BE2C (cell line): ENCODE measurements at places on chromosomes 12 and 14.

DNA sequence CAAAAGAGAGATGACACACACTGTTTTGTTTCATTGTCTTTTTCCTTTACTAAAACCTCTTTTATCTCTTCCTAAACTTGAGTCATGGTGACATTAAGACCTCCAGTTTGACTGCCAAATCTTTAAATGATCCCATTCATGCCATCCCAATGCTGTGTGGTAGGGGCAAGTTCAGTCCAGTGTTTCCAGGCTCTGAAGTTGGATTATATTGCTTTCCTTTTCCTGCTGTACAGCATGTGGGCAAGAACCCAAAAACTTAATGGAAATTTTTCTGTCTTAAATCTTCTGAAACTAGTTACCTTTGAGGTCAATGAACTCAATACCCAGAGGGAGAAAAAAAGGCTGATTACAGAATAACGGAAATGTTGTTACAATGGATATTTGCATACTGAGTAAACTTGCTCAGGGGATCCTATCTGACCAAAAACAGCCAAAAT lies 187.1 kb upstream of the FAR2 start:
- no peak for DNase-seq

DNA sequence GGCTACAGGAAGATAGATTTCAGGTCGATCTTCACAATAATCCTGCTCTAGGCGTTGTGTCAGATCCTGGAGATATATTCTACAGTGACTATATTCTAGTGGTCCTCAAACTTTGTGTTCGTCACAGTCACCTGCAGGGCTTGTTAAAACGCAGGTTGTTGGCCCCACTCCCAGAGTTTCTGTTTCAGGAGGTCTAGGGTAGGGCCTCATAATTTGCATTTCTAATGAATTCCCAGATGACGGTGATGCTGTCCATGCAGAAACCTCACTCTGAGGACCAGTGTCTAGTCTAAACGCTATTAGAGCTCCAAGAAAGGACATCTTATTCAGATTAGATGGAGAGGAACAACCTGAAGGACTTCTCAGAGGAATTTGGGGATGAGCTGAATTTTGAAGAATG lies 13.2 kb upstream of the SLC6A13 start:
- no peak for DNase-seq

DNA sequence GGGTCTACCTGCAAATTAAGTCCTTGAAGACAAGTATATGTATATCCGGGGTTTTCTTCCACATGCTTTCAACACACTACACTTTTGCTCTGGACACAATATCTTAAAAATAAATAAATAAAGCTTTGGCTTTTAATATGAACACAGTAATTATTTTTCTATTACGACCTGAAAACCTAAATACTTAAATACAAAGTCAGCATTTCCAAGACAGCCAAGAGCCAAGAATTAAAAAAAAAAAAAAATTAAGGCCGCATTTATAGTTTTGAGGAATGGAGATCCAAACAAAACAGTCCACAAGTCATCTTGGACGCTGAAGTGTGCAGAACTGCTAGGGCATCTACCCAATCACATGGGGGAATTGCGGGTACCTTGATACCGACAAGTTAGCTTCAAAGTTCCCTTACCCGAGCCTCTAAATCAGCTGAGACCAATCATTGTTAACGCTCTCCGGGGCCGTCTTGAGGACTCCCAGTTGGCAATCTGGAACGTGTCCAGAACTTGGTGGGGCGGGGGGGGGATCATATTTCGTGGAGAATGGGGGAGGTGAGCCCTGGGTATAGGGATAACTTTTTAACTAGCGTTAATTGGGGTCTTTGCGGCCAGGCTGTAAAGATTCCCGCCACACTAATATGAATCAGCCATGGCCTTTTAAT lies 731 bp upstream of the PCNX4 start:
- peak; percentile 14 for DNase-seq

DNA sequence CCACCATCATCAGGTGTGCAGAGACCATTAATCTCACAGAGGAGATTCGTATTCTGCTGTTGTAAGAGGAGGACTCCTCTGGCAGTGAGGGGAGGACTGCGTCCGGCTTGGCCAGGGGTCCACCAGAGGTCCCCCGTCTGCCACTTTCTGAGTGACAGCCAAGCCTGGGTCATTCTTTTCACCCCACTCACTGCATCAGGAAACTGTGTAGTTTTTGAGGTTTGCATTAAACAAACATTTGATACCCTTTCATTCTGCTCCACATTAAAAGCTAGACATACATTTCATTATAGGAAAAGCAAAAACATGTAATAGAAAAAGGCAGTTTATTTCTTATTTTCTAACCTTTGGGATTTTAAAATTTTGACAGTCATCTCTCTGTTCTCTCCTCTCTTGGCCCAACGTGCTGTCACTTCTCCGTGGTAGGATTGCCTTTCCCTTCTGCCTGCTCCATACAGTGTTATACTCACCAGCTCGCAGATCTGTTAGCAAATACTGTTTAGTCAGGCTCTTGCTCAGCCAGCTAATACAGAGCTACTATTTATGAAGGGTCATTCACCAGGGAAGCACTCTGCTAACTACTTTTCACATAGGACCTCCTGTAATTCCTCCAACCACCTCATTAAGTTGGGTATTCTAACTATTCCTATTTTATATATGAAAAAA lies 99.3 kb downstream of the PELI2 start:
- DNase-seq, result no peak

- DNase-seq, result no peak
Measured at GRCh38 chr12:103348935-103349334, 146.8 kb downstream of the C12orf42 start.

DNA sequence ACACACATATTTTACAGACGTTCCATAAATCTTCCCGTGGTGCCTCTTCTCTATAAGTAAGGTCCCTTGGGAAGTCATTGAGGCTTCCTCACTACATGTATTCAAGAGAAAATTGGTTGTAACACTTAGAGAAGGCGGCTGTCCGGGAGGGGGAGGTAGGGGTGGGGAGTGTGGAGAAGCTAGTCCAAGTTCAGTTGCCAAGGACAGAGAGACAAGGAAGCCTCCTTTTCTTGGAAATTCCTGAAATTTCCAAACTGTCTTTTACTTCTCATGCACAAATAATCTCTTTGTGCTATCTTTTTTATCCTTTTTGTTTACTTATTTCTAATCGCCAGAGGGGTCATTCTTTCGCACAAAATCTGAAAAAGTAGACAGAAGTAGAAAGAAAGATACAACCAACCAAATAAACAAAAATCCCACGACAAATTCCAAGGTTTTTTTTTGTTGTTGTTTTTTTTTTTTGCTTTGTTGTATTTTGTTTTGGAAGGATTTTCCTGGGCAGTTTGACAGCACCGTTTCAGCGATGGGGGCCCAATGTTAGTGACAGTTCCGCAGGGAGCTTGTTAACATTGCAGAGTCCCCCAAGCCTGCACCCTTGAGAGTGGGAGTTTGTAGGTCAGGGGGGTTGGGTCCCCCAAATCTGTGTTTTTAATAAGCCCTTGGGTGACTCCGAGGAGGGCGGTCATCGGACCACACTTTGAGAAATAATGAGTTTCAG lies 45.2 kb downstream of the MAP1LC3B2 start:
- no peak for DNase-seq

DNA sequence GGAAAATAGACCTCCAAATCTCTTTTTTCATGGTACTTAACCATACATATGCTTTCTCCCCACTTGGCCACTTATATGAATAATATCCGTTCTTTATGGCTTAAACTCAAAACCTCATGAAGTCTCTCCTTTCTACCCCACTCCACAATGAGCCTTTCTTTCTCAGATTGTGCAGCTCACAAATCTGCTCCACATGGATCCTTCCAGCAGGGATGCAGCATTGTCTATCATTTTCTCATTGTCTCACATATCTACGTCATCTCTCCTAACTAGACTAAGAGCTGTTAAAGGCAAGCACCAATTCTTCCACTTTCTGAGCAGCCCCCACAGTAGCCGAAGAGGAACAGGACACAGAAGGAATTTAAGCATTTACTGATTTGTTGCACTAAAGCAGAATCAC lies 106.4 kb downstream of the HECTD4 start:
- no peak for DNase-seq

DNA sequence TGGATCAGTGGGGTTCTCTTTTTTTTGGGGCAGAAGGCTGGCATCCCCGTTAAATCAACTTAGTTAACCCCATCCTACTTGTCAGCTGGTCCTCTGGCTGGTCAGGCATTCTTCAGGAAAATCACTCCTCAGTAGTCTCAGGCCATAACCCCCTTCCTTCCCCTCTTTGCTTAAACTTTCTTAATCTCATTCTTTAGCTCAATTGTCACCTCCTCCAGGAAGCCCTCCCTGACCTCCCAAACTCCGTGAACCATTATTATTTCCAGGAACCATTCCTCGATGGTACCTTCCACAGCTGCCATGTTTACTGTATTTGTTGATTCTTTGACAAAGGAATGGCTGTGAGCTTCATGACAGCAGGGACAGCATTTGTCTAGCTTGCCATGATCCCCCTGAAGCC lies 72.5 kb upstream of the FBXO21 start:
- no peak for DNase-seq

GRCh38 chr14:52025310-52025709 lies 36.0 kb downstream of the RTRAF start:
- DNase-seq, result no peak

DNA sequence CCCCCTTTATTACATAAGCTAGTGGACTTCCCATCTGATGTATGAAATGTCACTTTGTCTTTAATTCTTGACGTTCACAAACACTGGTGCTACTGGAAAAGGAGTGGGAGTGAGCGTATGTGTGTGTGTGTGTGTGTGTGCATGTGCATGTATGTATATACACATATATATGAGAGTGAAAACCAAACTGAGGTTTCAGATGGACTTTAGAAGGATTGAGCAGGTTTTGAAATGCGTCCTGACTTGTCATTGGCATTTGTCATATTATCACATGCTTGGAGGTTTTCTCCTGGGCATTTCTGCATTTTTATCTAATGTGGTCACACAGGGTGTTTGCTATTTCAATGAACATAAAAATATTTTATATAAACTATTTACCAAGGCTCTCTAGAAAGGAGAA lies 1085.9 kb downstream of the BCL11B start:
- DNase-seq, result no peak

DNA sequence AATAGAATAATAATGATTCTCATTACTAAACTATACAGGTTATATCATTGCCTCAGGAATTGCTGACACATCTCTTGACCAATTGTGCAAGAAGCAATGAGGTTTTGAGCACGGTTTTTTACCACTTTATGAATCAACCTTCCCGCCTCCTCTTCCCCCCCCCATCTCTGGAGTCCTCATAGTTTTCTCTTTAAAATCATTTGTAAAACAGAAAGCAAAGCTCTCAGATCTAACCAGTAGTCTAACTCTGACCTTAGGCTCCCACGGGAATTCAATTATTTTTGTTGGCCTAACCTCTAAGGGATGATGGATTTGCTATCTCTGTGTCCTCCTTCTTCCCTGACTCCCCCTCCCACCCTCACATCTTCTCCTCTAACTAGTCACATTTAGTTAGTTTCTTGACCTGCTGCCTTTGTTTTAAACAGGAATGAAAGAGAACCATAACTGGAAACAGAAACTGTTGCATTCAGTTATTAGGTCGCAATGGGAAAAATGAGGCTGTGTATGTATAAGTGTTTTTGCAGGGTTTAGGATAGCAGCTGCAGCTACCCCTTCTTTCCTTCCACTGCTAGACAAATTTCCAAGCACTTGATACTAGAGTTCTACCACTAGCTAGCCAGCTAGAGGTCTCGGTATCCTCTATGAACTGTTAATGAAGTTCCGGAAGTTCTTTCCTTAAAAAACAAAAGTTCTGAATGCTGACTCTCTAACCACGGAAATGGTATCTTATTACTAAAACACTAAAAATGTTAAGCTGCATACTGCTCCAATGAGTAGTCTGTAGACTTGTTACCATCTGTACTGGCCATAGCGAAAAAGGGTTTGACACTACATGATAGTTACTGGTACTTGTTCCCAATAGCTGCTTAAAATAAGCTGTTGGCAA lies 65.4 kb downstream of the TAOK3 start:
- DNase-seq, result no peak

DNA sequence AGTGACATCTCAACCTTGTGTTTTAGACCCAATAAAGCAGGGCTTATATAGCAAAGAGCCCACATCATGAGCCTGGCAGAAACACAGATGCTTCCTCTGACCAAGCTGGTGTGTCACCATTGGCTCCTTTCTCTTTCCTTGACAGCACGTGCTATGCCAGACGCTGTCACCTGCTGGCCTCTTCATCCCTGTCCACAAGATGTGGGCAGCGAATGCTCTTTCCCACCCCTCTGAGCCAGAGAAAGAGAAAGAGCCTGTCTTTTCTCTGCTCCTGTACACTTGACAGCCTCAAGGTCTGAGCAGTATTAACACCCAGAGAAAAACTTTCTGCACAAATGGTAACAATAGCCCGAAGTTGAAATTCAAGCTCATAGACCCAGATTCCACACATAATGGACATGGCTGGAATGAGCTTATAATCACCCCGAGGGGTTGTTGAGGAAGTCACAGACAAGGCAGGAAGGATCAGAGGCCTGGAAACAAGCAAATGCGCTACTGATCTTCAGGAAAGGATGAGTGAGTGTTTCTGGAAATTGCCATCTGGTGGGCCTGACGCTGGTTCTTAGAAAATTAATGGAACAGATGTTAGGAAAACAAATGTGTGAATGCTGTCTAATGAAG lies 8.9 kb downstream of the TGFB3 start:
- DNase-seq, result peak; percentile 32

GRCh38 chr12:14443531-14443930 lies 78.0 kb downstream of the ATF7IP start:
- DNase-seq, result no peak

DNA sequence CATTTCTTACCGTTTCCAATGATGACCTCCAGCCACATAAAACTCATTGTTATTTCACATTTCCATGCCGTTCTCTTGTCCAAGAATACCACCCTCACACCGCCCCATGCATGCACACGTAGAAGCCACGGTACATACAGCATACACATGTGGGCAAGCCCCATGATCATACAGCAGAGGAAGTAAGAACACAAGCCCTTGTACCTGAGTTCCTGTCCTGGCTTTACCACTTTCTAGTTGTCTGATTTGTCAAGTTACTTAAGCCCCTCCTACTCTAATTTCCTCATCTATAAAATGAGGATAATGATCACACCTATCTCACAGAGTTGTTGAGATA lies 59.9 kb downstream of the DUSP16 start:
- DNase-seq, result no peak

- peak; percentile 74 for DNase-seq
Measured at GRCh38 chr12:6363330-6364043, 11.9 kb downstream of the SCNN1A start.

DNA sequence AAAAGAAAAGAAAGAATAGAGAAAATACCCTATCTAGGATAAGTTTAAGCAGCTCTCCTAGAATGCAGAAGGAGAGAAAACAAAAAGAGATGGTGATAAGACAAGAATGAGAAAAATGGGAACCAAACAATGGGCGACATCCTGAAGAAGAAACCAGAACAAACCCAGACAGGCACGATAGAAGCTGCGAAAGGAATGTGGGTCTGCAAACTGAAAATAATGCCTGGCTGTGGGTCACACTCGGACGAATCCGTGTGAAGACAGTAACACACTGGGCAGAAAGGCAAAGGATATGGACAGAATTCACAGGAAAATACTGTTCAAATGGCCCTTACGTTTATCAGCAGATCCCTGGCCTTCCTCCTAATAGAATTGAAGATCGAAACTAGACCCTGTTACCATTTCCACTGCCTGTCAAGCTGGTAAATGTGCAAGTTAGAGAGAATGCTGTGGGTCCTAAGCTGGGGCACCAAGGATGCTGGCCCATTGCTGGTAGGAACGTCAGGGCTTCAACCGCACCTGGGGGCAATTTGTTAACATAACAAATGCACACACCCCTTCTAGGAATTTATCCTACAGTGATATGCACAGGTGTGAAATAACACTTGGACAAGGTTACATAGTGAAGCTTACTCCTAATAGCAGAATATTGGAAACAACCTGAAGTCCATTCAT lies 117.5 kb upstream of the RFLNA start:
- no peak for DNase-seq

- no peak for DNase-seq
Measured at GRCh38 chr12:26428420-26428819, 233.0 kb downstream of the SSPN start.
